ENCODE measurements at places on chromosomes 13 and 19.

GRCh38 chr13:85427416-85427815 lies 371.8 kb downstream of the SLITRK6 start:
- no peak for DNase-seq

GRCh38 chr19:48968179-48968661 lies 3.1 kb downstream of the FTL start:
- no peak for DNase-seq

GRCh38 chr13:28173793-28174192 lies 35.4 kb downstream of the PAN3 start:
- no peak for DNase-seq

DNA sequence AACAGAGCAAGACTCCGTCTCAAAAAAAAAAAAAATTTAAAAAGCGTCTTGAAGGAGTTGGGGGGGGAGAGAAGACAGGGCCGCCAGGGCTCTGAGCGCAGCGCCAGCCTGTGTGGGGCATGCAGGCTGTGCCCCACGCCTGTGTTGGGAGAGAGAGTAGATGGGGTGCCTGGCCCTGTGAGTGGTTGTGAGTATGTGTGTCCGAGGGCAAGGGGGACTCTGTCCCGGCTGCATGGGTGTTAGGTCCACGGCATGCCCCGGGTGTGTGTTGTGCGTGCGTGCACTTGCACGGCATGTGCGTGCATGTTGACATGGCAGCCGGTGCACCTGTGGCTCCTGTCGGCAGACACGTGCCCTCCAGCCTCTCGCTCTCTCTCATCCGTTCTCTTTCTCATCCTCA lies 3.4 kb downstream of the MAP2K7 start:
- DNase-seq = no peak

- DNase-seq = no peak
Measured at GRCh38 chr19:2617393-2618165, 84.9 kb downstream of the GNG7 start.

GRCh38 chr19:11090997-11091702 lies 1.9 kb downstream of the LDLR start:
- DNase-seq = no peak

DNA sequence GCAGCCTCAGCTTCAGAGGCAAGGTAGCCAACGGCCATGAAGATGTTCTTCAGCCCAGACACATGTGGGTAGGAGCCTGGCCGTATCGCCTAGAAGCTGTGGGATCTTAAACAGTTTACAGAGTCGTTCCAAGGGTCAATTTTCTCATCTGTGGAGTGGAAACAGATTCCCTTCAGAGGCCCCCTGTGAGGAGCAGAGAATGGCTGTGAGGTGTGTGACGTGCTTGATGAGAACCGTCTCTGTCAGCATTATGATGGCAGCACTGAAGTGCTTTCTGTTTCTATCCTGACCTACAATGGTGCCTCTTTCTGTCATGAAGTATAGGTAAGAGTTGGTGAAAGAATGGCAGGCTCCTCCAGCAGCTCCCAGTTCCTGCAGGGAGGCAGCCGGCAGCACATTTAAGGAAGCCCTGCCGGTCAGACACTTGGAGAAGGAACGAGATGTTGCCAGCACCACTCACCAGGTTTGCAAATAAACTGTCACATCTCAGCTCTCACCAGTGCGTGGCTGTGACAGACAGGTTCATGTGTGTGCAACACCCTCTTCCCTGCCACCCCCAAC lies 277.3 kb downstream of the FOXO1 start:
- DNase-seq = peak; percentile 87

DNA sequence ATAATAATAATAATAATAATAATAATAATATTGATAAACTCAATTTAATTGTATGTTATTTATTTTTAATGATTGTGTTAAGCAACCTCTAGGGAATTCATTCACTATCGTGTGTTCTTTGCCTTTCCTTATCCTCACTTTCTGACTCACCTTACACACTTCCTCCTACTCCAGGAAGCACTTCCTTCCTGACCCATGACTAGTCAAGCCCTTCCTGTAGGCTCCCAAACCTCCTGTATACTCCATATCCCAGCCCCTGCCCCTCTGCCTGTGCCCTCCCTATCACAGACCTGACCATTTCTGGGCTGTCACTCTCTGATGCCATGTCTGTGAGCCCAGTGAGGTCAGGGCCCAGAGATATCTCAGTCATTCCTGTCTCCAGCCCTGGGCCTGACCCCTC lies 7.6 kb downstream of the LGALS4 start:
- no peak for DNase-seq

- no peak for DNase-seq
Measured at GRCh38 chr13:30900952-30901749, 4.9 kb upstream of the MEDAG start.

- DNase-seq = no peak
Measured at GRCh38 chr19:49556412-49557398, 23.7 kb downstream of the NOSIP start.

GRCh38 chr19:47157431-47158321 lies 27.0 kb downstream of the SAE1 start:
- DNase-seq = no peak

All from T-helper 2 cell (primary cell).